Stimulated activated CD4-positive, alpha-beta T cell treated with anti-CD3 and anti-CD28 coated beads, Interleukin-1b, Interleukin-23, amount 100 ng/mL, for 24 hours (primary cell): ENCODE measurements at places on chromosomes 5 and 9.

DNA sequence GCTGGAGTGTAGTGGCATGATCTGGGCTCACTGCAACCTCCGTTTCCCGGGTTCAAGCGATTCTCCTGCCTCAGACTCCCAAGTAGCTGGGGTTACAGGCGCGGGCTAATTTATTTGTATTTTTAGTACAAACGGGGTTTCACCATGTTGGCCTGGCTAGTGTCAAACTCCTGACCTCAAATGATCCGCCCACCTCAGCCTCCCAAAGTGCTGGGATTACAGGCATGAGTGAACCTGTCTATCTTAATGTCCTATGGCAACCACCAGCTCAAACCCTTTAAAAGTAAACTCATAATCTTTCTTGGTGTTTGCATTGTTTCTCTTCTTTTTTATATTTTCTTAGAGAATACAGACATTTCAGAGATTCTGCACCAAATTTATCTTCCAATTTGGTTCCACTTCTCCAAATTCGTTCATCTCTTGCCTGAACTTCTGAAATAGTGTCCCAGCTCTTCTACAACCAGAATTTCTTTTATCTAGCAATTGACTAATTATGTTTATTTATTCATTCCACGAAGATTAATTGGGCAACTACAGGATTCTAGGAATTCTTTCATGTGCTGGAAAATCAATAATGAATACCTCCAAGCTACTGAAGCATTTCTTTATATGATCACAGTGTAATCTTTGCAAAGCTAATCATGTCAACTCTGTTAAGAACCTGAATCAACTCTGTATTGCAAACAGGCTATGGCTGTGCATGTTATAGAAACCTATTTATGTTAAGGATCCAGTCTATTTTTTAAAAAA lies 60.0 kb upstream of the TYRP1 start:
- no peak for DNase-seq

DNA sequence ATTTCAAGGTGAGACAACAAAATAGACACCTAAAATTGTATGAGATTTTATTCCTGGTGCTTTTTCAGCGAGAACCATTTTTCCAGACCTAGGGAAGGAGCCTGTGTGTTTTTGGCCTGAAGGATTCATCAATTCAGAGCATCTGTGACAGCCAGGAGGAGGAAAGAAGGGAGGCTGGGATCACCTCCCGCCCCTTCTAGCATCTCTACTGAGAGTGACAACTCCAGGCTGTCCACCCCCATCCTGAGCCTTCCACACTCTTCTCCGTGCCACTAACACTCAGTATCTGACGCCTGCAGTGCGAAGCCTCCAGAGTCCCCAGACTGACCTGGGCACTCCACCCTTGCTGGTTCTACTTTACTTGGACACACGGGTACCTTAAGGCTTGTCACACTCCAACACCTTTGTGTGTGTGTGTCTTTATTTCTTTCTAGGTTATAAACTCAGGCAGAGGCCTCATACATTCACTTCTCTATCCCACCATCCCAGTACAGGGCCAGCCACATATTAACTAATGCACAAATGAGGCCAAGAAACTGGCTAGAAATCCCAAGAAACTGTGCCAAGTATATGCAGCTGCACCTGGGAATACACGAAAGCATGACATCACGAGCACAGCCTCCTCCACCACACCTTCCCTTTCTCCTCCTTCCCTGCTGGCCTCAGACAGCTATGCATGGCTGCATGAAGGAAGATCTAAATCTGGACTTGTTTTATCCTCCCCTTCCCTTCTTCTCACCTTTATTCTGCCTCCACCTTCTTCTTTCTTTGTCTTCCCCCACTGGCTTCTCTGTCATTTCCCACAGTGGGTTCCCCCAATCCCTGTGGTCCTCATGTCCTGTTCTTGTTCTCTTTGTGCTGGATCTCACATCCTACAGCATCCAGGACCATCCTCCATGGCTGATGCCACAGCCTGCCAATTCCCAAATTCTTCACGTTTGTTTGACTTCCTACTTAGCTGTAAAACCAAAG lies 16.0 kb downstream of the S1PR3 start:
- no peak for DNase-seq

DNA sequence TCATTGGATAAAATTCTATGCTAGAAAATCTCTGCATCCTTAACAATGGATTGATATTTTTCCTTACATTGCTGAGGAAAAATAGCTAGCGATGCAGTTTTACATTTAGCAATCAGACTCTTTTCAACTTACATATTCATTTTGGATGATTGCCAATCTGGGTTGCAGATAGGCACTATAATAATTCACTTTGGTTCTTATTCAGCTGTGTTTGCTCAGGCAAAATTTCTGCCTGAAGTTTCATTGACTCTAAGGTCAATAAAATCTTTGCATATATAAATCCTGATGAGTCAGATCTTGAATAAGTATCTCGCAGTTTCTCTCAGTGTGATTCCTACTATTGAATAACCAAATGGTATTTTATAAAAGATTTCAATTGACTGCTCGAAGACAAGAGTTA lies 1105.8 kb downstream of the CDH18 start:
- no peak for DNase-seq

GRCh38 chr5:1368756-1369155 lies 23.9 kb upstream of the CLPTM1L start:
- no peak for DNase-seq

DNA sequence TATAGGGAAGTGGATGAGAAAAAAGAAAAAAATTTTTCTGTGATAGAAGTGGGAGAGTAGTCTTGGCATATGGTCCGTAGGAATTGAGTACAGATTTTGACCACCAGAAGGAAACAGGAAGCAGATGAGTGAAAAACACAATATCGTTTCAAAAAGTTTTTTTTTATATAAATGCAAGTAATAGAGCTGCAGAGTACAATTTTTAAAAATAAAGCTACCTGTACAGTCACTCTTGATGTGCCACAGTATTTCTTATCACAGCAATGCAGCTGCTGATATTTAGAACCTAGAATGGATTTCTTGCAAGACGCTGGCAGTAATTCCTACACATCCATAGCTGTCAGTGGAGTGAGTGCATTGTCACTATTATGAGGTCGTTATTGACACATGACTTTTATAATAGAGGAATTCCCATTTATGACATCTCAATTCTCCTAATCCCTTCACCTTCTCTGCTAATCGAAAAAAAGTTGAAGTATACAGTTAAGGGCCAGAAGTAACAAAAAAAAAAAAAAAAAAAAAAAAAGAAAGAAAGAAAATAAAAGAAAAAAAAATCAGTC lies 477.7 kb downstream of the TAF11L14 start:
- DNase-seq = no peak

DNA sequence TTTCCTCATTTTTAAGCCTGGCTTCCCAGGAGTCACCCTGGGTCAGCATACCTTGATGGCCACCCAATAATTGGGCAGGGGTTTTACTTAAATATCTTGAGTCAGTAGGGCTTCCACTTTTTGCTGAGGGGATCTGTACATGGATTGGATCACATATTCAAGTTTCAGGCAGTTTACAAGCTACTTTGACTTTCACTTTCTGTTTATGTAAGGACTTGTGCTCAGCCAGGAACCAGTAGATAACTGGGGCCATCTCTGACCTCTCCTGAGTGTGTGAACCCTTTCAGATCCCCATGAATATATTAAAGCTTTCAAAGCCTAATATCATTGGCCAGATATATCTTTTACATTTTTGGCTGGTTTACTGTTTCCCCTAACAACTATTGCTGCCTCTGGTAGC lies 45.1 kb downstream of the SLCO6A1 start:
- no peak for DNase-seq

- no peak for DNase-seq
Observed at GRCh38 chr5:154595662-154596061, 117.6 kb upstream of the HAND1 start.

DNA sequence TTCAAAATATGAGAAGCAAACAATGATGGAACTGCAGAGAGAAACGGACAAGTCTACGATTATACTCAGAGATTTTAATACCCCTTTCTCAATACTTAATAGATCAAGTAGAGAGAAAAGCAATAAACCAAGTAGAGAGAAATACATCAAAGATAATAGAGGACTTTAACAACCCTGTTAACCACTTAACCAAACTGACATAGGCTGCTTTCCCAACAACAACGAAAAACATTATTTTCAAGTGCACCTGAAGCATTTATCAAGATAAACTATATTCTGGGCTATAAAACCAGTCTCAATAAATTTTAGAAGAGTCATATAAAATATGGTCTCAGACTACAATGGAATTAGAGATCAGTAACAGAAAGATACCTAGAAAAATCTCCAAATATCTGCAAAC lies 67.4 kb downstream of the GNAQ start:
- DNase-seq = no peak

- DNase-seq = no peak
Observed at GRCh38 chr9:22508790-22509189, 62.2 kb downstream of the DMRTA1 start.

DNA sequence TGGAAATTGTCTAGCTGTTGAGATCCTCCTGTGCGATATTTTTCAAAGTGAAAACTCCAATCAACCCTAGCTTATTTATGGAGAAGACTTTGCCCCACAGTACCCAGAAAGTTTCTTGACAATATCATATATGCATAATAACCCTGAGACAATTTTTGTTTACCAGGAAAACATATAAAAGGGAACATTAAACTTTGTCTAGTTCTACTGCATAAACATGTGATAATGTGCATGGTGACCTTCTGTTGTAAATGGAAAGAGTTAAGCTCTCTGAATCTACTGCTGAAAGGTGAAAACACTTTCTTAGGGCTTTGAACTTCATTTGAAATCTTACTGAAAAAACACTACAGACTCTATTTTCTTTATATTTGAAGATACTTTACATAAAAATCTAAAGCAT lies 32.2 kb upstream of the CDKN2B start:
- DNase-seq = no peak

GRCh38 chr5:82351754-82352145 lies 73.6 kb upstream of the RPS23 start:
- DNase-seq = no peak

DNA sequence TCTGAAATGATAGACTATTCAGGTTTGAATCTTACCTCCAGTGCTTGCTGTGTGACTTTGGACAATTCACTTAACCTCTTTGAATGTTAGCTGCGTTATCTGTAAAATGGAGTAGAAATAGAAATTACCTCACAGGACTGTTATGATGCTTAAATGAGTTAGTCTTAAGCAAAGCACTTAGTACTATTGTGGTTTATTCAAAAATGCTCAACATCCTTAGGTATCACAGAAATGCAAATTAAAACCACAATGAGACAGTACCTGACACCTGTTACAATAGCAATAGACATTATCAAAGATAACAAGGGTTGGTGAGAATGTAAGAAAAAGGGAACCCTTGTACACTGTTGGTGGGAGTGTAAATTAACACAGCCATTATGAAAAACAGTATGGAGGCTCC lies 77.6 kb upstream of the FREM1 start:
- no peak for DNase-seq

DNA sequence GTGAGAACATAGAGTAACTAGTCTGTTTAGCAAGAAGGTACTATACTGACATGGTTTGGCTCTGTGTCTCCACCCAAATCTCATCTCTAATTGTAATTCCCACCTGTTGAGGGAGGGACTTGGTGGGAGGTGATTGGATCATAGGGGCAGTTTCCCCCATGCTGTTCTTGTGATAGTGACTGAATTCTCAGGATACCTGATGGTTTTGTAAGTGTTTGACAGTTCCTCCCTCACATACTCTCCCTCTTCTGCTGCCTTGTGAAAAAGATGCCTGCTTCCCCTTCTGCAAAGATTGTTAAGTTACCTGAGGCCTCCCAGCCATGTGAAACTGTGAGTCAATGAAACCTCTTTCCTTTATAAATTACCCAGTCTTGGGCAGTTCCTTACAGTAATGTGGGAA lies 240.4 kb upstream of the ST8SIA4 start:
- no peak for DNase-seq

DNA sequence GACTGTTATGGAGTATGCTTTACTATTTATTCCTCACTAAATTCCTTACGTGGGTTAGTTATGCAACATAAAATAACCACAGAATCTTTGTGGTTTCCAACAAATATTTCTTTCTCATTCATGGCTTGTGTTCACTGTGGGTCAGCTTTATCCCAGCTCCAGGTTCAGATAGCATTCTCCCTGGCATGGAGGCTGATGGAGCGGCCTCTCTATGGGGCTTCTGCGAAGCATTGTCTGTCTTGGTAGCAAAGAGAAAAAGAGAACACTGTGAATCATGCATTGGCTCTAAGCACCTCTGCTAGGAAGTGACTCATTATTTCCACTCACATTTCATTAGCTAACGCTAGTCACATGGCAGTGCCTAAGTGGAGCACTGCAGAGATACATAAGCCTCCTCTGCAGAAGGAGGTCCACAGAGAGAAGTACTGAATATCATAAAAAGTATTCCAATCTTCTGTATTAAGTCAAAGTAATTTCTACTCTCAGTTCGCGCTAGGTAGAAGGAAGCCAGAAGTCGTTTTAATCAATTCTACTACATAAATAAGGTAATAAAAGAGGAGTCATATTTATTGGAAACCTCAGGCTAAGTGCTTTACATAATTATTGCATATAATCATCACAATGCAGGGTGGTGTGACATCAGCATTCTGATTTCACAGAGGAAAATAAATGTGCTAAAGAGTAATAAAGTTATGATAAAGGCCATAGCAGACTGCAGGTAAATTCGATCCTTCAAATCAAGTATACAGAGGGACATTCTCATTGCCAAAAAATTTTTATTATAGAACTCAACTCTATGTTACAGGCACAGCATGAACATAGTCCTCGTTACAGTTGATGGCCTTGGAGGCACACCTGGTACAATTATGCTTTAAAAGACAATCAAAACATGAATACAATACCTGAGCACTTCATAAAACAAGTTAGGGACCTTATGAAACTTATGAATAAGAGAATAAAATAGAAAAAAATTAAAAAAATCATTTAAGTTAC lies 531.1 kb downstream of the CETN3 start:
- no peak for DNase-seq

GRCh38 chr9:134568811-134569210 lies 72.8 kb upstream of the COL5A1 start:
- no peak for DNase-seq

GRCh38 chr9:123756484-123757106 lies 173.3 kb downstream of the DENND1A start:
- DNase-seq = no peak

DNA sequence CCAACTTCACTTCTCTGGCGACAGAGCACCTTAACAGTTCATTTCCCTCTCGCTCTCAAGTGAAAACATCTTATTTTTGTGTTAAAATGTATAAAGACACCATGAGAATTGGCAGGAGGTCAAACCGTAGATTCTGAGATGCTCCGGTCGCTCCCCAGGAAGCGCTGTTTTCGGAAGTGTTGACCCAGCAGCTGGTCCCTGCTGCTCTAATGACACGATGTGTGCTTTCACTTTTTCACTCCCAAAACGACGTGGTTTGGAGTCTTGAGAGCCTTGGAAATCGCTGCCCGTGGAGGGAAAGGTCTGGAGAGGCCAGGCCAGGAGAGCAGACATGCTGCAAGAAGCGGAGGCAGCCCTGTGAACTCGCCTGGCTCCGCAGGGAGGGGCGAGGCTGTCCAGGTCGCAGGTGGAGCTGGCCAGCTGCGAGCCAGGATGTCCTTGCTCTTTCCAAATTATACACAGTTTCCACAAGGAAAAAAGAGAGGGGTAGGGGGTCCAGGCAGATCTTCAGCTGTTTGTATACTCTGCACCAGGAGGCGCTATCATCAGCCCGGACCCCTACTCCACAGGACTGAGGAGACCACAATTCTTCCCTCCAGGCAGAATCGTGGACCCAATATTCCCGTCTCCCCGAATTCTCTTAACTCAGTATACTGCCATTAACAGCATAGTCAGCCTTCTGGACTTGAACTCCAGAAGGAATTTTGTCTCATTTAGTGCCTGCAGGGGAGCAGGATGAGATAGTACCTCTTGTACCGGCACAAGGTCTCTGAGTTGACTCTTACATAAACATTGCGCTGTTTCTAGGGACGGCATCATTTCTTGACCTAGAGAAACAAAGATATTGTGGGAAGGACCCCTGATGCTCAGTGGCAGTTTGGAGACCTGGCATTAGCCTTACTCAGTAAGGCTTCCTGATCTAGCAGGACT lies 248.6 kb upstream of the ANKRD55 start:
- DNase-seq = no peak
